ENCODE measurements at places on chromosomes 7 and 10.
A peak's percentile ranks its signal among the peaks of the same experiment; 100 is the strongest.

DNA sequence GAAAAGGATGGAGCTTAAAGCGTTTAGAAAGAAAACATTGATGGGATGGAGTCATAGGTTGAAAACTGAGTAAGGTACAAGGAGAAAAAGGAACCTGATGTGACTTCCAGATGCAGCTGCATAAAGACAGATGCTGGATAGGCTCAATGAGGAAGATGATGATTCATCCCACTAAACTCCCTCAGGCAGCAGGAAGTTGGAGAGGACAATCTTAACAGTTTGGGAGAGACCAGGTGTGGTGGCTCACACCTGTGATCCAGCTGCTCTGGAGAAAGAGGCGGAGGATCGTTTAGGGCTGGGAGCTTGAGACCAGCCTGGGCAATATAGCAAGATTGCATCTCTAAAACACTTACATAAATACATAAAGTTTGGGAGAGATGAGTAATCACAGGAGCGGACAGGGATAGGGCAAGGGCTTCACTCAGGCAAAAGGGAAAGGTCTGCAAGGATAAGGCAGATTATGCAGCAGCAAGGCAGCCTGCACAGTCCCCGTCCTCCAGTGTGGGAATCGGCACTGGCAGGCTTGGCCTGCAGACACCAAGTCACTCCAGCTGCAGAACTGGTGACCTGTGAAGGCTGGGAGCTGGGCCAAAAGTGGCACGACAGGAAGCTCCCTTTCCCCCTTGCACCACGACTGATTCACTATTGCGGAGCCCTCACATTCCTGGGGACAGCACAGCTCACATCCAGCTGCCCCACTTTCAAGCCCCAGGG is 438.5 kb downstream of the GRID1 start:
- no peak for DNase-seq

- DNase-seq = no peak
Observed at GRCh38 chr7:11491811-11492210, 340.2 kb downstream of the THSD7A start.

- DNase-seq = no peak
Observed at GRCh38 chr10:128993443-128993842, 473.6 kb upstream of the MGMT start.

DNA sequence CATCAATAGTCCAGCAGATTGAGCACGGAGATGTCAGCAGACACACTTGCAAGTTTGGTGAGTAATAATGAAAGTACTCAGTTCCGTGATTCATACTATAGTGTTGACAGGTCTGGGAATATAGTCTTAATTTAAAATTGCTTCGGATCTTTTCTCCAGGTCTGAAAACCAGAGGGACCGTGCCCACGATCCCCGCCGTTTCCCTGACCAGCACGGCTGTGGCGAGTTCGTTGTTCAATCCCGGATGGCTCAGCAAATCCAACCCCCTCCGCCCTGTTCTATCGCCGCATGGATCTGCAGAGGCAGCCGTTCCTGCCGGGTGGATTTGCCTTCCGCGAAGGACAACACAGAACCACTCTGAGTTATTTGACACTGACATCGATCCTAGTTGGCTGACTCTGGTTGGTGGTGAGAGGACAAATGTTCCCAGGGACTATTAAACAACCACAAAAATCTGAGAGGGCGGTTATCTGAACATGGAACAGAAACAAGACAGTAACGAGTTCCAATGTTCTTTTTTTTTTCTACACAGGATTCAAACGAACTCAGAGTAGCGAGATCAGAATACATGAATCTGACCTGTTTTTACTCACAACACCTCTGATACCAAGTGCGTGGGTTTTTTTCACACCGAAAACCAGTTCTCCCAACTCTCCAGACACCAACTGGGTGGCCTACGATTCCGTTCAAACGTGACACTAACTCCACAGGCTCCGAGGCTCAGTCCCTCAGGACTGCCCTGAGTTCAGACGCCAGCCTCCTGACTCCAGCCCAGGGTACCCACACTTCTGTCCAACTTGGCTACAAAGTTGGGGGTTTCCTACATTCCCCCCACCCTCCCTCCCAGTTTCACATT is 52.7 kb downstream of the RBM17 start:
- no peak for DNase-seq

- DNase-seq = peak; percentile 88
Observed at GRCh38 chr10:125060826-125061556, 99.4 kb downstream of the CTBP2 start.

DNA sequence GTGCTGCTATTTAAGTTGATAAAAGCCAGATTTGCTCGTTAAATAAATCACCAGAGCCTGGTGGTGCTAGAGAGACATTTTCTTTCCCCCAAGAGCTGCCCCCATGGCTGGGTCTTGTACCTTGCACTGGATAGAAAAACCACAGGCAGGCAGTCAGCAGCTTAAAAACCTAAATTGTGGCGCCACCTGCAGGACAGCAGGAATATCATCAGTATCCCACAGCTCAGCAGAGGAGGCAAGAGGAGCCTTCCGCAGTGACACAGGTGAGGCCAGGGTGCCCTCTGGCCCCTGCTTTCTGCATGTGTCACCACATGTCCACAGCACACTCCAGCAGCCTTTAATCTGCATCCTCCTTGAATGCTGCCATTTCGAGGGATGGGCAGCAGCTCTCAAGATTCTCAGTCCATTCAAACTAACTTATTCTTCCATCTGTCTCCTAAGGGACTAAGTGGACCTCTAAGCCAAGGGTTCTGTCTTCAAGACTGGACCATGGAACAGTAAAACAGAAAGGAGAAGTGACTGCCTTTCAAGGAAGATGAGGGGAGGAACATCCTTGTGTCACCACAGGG is 4.5 kb upstream of the PLXNA4 start:
- peak; percentile 66 for DNase-seq

GRCh38 chr10:113520690-113521474 is 32.0 kb upstream of the HABP2 start:
- peak; percentile 79 for DNase-seq

DNA sequence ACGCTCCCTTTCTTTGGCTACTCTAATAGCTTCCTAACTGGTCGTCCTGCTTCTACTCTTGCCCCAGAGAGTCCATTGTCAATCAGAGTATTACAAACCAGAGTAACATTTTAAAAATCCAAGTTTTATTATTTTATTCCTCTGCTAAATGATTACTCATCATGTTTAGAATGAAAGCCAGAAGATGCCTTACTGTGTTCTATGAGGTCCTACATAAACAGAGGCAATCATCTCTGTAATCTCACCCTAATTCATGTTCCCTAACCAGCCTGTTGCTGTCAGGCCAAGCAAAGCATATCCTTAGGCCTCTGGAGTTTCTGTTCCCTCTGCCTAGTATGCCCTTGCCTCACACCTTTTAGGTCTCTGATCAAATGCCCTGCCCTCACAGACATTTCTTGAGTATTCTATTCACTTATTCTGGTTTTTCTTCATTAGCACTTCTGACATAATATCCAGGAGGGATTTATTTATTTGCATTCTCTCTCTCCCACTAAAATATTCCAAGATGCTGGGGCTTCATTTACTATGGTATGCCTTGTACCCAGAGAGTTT is 497.5 kb downstream of the PHTF2 start:
- no peak for DNase-seq

- no peak for DNase-seq
Observed at GRCh38 chr10:130623680-130624267, 487.6 kb downstream of the GLRX3 start.

All from adrenal gland (tissue), 19 donors.